ENCODE measurements at places on chromosomes 2 and 18. TPM values are rescaled to one million over a fixed set of nuclear protein-coding genes. Genes with fewer than 3 reads are reported as not detected.

SLC19A3 gene
- not detected for total RNA-seq

GRCh38 chr2:190910341-190911136, 29.9 kb downstream of the GLS start:
- peaks cover 26% of the 10 kb centered on the region for H3K4me1 ChIP-seq
- H3K27ac ChIP-seq = no peak overlapping the region
- H3K4me3 ChIP-seq = no peak overlapping the region
- DNase-seq = no peak
- peaks cover 37% of the 10 kb centered on the region for H3K36me3 ChIP-seq

DNA sequence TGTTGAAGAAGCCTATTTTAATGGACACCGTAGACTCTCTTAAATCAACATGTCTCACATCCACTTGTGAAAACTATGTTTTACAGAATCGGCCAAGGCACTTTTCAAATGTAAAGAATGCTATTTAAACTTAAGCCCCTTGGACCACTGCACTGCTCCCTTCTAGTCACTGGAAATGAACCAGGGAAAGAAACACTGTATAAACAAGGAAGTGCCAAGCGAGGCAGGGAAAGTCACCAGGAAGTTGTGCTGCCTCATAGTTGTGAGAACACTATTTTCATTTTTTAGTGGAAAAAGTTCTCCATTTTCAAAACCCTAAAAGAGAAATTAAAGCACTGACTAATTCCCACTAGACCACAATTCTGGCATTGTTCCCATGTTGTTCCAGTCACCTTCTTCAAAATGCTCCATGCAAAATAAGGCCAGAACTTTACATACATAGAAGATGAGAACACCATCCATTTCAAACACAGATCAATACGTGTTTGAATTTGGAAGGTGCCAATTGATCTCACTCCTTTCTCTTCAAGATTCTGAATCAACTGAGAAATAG, 13.5 kb downstream of the CCDC141 start:
- no peak overlapping the region for H3K4me3 ChIP-seq
- no peak overlapping the region for H3K27ac ChIP-seq
- H3K27me3 ChIP-seq = peaks cover 2% of the 10 kb centered on the region
- no peak for DNase-seq
- H3K4me1 ChIP-seq = peaks cover 14% of the 10 kb centered on the region

EMILIN1 gene
- 0.78 TPM for total RNA-seq

- H3K4me1 ChIP-seq = no peaks in the 10 kb centered on the region
- no peaks in the 10 kb centered on the region for H3K36me3 ChIP-seq
- H3K27ac ChIP-seq = no peak overlapping the region
These were observed 30.9 kb downstream of the FAP start for GRCh38 chr2:162212366-162212765.

- DNase-seq = no peak
- no peaks in the 10 kb centered on the region for H3K36me3 ChIP-seq
- no peaks in the 10 kb centered on the region for H3K4me1 ChIP-seq
- H3K27me3 ChIP-seq = no peaks in the 10 kb centered on the region
These were observed 531.0 kb upstream of the SETBP1 start for GRCh38 chr18:44149706-44150105.

- H3K4me1 ChIP-seq = peaks cover 55% of the 10 kb centered on the region
- peak overlapping the region; percentile 69 for H3K27ac ChIP-seq
- H3K4me3 ChIP-seq = peak overlapping the region; percentile 41
- peaks cover 16% of the 10 kb centered on the region for H3K36me3 ChIP-seq
- DNase-seq = no peak
- H3K27me3 ChIP-seq = no peaks in the 10 kb centered on the region
These were observed 40.1 kb downstream of the GPD2 start for GRCh38 chr2:156476021-156476849.

DNA sequence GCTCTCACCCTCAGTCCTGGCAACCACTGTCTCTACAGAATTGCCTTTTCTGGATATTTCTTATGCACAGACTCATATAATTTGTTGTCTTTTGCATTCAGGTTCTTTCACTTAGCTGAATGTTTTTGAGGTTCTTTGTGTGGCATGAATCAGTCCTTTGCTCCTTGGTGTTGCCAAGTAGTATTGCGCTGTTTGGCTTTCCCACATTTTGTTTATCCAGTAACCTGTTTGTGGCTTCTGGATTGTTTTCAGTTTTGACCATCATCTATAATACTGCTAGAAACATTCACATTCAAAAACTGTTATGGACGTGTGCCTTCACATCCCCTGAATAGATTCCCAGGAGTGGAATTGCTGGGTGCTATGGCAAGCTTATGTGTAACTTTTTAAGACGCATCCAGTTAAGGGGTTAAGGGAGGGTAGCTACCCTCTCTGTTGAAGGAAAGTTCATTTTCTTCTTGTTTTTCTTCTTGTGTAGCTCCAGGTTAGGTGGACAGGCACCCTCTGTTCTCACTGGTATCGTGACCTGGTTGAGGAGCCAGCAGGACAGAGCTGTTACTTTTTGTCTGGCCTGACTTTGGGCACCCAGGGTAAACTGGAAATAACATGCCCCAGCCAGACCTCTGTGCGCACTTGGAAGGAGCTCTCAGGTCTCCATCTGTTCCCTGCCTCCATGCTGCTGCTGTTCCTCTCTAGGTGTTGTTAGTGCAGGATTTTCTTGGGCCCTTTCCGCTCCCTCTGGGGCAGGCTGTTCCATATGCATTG, 29.6 kb downstream of the ARHGAP25 start:
- no peak for DNase-seq
- peaks cover 93% of the 10 kb centered on the region for H3K4me1 ChIP-seq

GRCh38 chr2:18821431-18821830, 232.1 kb upstream of the NT5C1B start:
- no peaks in the 10 kb centered on the region for H3K4me1 ChIP-seq
- no peak overlapping the region for H3K27ac ChIP-seq
- no peak for DNase-seq

- peak overlapping the region; percentile 2 for H3K4me3 ChIP-seq
- H3K36me3 ChIP-seq = peaks cover 3% of the 10 kb centered on the region
- DNase-seq = peak; percentile 84
- H3K27me3 ChIP-seq = peaks cover 6% of the 10 kb centered on the region
- peaks cover 76% of the 10 kb centered on the region for H3K4me1 ChIP-seq
These were observed 55.9 kb upstream of the CTLA4 start for GRCh38 chr2:203811491-203812221.

DNA sequence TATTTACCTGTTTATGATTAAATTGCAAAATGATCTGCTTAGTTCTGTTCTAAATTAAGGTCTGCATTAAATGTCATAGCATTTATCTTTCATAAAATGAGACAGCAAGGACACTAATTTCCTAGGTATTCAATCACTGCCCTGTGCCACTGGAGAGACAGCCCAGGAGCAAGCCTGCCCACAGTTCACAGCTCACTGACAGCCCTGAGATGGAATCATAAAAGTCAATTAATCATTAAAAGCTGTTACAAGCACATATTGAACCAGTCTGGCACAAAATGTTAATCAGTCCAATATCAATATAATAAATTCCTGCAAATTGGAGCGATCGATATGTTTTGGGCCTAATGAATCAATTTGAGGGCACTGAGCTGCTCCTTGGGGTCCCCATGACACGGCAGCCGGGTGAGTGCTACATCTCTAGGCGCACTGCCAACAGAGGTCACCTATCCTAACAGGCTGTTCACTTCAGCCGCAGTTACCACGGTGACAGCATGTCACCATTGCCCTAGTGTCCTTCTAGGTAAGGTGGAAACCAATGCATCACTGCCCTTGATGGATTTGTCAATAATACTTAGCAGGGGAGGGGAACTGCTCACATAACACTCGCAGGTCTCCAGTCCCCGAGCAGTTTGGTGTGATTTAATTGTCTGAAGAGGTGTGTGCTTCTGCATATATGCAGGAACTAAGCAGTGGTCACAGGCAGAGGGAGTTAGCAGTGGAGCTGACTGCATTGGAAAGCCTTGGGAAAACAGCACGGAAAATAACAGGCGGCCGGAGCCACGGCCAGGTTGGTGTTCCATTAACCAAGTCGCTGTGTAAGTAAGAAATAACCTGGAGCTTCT, 47.3 kb downstream of the POU3F3 start:
- no peak overlapping the region for H3K27ac ChIP-seq
- H3K4me1 ChIP-seq = no peaks in the 10 kb centered on the region
- no peaks in the 10 kb centered on the region for H3K36me3 ChIP-seq
- DNase-seq = no peak
- H3K4me3 ChIP-seq = no peak overlapping the region

DNA sequence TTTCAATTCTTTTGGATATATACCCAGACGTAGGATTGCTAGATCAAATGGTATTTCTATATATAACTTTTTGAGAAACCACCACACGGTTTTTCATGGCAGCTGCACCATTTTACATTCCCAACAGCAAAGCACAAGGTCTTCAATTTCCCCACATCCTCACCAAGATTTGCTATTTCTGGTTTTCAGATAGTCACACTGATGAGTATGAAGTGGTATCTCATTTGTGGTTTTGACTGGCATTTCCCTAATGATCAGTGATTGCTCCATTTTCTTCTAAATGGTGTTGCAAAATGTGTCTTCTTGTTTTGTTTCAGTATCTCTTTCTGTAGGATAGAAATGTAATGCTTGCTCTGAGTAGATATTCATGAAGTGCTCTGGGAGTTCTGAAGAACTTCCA, 52.0 kb downstream of the ANKRD44 start:
- H3K27me3 ChIP-seq = no peaks in the 10 kb centered on the region
- DNase-seq = no peak
- peak overlapping the region; percentile 71 for H3K27ac ChIP-seq
- H3K4me1 ChIP-seq = peaks cover 84% of the 10 kb centered on the region
- peaks cover 55% of the 10 kb centered on the region for H3K36me3 ChIP-seq

DNA sequence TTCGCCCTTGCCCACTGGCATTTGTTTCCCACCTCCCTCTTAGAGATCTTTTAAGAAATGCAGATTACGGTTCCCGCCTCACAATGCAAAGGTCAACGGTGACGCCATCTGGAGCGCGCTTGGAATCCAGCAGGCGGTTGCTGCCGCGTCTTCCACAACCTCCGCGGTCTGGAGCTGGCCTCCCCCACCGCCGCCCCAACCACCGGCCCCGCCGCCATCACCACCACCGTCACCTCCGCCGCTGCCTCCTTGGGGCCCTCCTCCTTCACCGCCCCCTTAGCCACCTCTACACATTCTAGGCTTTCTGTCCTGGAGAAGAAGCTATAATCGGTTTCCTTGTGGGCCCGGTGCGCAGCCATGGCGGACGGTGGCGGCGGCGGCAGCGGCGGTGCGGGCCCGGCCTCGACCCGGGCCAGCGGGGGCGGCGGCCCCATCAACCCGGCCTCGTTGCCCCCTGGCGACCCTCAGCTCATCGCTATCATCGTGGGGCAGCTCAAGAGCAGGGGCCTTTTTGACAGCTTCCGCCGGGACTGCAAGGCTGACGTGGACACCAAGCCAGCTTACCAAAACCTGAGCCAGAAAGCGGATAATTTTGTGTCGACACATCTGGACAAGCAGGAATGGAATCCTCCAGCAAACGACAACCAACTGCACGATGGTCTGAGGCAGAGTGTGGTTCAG, at the start of gene BOD1L2:
BOD1L2 (plus strand) TSS at position 132 of the 681 bp plus-strand sequence; CDS start at position 358, 226 bp downstream.
- no peak within 1 kb of the TSS for H3K4me3 ChIP-seq
- H3K36me3 ChIP-seq = no peaks in the 10 kb centered on the region
- no peak within 1 kb of the TSS for H3K27ac ChIP-seq
- DNase-seq = no peak
- peaks cover 10% of the 10 kb centered on the region for H3K27me3 ChIP-seq

GRCh38 chr2:165927353-165927752, 26.2 kb downstream of the TTC21B start:
- no peak overlapping the region for H3K27ac ChIP-seq
- no peaks in the 10 kb centered on the region for H3K4me1 ChIP-seq
- H3K27me3 ChIP-seq = no peaks in the 10 kb centered on the region
- peaks cover 26% of the 10 kb centered on the region for H3K36me3 ChIP-seq
- no peak for DNase-seq

DNA sequence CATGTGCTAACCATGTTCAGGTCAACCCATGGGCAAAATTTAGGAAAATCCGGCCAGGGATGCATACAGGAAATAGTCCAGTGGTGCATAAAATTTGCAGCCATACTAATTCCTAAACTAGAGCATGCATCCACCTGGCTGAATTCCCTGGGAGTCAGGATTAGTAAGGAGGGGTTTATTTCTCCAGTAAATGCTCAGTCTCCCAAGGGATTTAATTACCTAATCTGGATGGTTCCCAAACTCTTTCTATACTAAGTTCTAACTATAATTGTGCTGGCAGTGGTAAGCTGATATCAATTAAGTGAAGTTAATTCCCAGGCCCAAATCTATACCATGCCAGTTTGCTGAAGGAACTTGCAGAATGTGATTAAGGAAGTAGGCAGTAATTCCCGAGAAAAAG, 26.2 kb upstream of the EVA1A start:
- no peak for DNase-seq
- no peak overlapping the region for H3K4me3 ChIP-seq
- no peak overlapping the region for H3K27ac ChIP-seq
- no peaks in the 10 kb centered on the region for H3K36me3 ChIP-seq

SLC4A5 gene
- 3.4 TPM for total RNA-seq

GRCh38 chr18:41922841-41923240, 32.2 kb upstream of the PIK3C3 start:
- H3K36me3 ChIP-seq = no peaks in the 10 kb centered on the region
- H3K4me1 ChIP-seq = no peaks in the 10 kb centered on the region
- no peak overlapping the region for H3K27ac ChIP-seq

DNA sequence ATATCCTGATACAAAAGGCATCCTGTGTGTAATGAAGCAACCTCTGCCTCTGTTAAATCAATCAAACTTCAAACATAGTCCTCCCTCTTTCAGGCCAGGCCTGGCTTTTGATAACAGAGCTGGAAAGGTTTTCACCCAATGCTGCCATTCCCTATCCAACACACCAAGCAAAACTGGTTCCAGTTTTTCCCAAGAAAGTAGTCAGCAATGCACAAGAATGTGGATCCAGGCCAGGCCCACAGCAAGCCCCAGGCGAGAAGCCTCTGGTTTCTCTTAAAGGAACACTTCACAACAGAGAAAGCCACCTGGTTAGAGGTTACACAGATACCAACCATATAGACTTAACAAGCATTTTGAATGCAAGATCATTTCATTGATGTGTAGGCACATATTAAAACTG, 49.2 kb upstream of the CCDC150 start:
- H3K4me3 ChIP-seq = no peak overlapping the region
- H3K27ac ChIP-seq = no peak overlapping the region
- H3K4me1 ChIP-seq = peaks cover 10% of the 10 kb centered on the region
- peaks cover 72% of the 10 kb centered on the region for H3K27me3 ChIP-seq
- no peak for DNase-seq
- H3K36me3 ChIP-seq = no peaks in the 10 kb centered on the region

DNA sequence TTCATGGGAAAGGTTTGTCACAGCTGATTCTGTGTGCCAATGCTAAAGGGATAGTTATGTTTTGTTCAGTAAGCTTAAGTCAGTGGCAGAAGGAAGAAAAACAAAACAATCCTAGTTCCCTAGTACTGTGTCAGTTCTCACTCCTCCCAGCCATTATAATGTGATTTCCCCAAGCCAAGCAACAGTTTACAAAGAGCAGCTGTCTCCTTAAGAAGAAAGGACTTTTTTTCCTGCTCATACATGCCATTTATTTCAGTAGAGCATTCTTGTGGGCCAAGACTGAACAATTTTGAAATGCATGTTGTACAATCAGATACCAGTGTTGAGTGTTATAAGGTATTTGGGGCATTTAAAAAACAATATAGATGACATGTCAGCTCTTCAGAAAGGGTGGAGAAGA, 52.1 kb downstream of the NEMP2 start:
- H3K36me3 ChIP-seq = peaks cover 17% of the 10 kb centered on the region
- no peaks in the 10 kb centered on the region for H3K4me1 ChIP-seq
- no peak for DNase-seq
- no peak overlapping the region for H3K27ac ChIP-seq
- H3K4me3 ChIP-seq = no peak overlapping the region
